ENCODE measurements at places on chromosomes 3 and 15.

DNA sequence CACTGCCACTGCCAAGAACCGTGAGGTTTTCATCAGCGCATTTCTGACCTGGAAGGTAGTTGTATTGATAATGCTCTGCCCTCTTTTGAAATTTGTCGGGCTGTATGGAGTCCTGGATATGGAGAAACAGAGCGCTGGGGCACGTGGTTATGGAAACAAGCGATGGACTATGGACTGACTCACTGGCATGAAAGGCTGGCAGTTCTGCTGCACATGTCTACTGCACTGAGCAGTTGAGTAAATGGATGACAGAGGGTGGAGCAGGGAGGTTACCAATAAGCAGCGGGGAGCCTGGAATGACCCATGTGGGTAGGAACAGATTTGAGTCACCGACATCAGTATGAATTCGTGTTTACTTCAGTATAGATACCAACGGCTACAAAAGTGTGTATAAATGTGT, 429.5 kb downstream of the OCA2 start:
- DNase-seq: no peak

GRCh38 chr3:197216169-197216860, 82.1 kb downstream of the DLG1 start:
- no peak for DNase-seq

DNA sequence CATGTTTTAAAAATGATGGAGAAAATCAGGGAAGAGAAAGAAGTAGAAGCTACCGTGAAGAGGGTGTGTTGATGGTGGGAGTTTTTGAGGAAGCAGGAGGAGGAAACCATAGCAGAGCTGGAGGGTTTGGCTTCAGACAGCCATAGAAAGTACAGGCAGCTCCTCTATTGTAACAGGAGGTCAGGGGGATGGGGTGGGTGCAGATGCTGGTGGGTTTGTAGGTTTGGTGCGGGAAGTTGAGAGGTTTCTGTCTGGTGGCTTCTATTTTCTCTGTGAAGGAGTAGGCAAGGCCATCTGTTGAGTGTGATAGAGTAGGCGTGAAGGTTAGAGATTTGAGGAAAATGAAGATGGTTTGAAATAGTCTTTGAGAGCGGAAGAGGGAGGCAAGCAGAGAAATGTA, 97.7 kb upstream of the TBC1D5 start:
- no peak for DNase-seq

DNA sequence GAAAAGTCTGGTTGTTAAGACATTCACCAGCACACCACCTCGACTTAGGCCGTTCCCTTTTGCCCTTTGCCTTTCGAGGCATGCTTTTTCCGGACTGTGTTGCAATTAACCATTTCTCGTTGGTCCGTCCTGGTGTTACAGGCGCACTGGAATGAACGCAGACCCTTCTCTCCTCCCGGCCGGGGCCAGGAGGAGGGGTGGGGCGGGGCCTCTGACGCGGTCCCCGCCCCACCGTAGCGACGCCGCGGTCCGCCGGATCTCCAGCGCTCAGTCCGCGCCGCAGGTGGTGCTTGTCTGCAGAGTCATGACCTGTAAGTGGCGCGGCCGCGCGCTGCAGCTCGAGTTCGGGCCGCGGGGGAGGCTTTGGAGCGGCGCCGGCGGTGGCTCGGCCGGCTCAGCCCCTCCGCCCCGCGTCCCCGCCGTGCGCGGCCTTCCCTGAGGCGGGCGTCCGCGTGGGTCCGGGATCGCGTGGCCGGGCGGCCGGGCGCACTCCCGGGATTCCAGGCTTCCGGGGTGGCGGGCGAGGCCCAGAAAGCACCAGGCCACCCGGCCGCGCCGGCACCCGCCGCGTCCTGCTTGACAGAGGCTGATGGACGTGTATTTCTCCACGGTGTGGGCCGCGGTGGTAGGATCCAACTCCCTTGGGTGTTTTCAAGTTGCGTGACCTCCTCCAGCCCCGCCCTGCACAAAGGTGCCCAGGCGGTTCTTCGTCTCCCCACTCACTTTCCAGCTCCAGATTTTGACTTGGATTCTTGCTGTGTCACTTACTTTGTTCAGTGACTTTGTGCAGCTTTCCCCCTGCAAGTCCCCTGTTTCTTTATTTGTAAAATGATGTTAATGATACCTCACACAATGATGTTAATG, at the start of gene NIT2:
Gene NIT2 (plus strand): TSS at position 270 of the 864 bp plus-strand sequence. CDS start 35 bp downstream, at position 305.
- DNase-seq: peak; percentile 97

- no peak for DNase-seq
Observed at GRCh38 chr15:75114796-75115195, 86.9 kb upstream of the C15orf39 start.

Data from urothelium cell line (cell line).